Right renal cortex interstitium (tissue), 3 donors: ENCODE measurements at places on chromosomes 3 and 15. TPM values are rescaled to one million over a fixed set of nuclear protein-coding genes. Genes with fewer than 3 reads are reported as not detected.

Gene ACTC1
- polyA plus RNA-seq, result 1.0 TPM

Gene VGLL3
- 4.7 TPM for polyA plus RNA-seq

Gene ECT2
- polyA plus RNA-seq, result 33.7 TPM

Gene MEGF11
- polyA plus RNA-seq, result 2.1 TPM

Gene SLC27A2
- polyA plus RNA-seq, result 89.7 TPM
